Muscle of arm (tissue), 14 donors: ENCODE measurements at places on chromosomes 11 and 22. TPM values are rescaled to one million over a fixed set of nuclear protein-coding genes. Genes with fewer than 3 reads are reported as not detected.

Gene APOBEC3F
- polyA plus RNA-seq: 1.3 TPM

Gene THY1
- 127 TPM for polyA plus RNA-seq

Gene SPA17
- polyA plus RNA-seq: not detected

DNA sequence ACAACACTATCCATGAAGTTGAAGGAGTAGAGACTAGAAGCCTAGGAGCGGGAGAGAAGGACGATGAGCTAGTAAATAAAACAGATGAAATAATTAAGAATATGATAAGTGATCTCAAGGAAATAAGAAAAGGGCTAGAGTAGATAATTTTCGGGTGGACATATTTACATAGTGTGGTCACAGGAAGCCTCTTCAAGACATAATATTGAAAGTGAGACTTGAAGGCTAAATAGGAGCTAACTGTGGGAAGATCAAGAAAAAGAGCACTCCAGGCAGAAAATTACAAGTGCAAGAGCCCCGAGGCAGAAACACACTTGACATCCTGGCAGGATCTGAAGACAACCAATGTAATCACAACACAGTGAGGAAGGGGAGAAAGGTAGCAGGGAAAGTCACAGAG, 11.9 kb upstream of the PPFIBP2 start:
- no peak for DNase-seq

DNA sequence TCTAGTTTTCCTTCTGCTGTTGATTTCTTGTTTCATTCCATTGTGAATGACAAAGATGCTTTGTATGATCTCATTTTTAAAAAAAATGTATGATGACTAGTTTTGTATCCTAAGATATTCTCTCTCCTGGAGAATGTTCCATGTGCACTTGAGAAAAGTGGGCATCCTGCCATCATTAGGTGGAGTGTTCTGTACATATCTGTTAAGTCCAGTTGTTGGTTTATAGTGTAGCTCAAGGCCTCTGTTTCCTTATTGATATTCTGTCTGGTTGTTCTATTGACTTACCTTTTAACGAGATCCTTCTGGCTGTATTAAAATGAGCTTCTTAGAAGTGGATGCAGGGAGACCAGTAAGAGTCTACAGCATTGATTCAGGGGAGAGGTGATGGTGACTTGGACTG, 35.2 kb downstream of the SGSM1 start:
- no peak for DNase-seq

GRCh38 chr22:19051381-19052072, 70.7 kb downstream of the DGCR2 start:
- no peak for DNase-seq

- no peak for DNase-seq
These were observed 42.1 kb downstream of the PACSIN2 start for GRCh38 chr22:42972649-42973535.

GRCh38 chr11:120985718-120986569, 38.0 kb upstream of the TBCEL start:
- DNase-seq: peak; percentile 16

- no peak for DNase-seq
These were observed 62.2 kb downstream of the SGSM3 start for GRCh38 chr22:40432625-40433024.

- no peak for DNase-seq
These were observed 149.6 kb downstream of the METTL15 start for GRCh38 chr11:28257761-28258160.

- no peak for DNase-seq
These were observed 27.0 kb downstream of the PLEKHA7 start for GRCh38 chr11:16987205-16987568.

DNA sequence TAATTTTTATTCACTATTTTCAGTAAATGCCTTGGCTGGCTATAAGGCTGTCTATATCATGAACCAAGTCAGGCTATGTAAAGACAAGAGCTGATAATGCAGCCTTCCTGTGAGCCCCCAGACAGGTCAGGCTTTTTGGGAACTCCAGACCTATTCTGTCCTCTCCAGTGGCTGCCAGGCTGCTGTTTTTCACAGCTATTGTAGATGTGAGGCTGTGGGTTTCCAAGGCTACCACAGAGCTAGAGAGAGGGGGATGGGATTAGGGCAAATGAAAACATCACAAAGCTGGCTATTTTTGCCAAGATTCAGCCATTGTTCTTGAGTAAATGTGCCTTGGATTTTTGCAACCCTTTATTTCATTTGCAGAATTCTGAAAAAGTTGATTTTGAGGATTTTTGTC, 55.7 kb upstream of the SORL1-AS1 start:
- no peak for DNase-seq

- no peak for DNase-seq
These were observed 25.8 kb downstream of the NF2 start for GRCh38 chr22:29628996-29629902.
